ENCODE measurements at places on chromosomes 16 and 17.

DNA sequence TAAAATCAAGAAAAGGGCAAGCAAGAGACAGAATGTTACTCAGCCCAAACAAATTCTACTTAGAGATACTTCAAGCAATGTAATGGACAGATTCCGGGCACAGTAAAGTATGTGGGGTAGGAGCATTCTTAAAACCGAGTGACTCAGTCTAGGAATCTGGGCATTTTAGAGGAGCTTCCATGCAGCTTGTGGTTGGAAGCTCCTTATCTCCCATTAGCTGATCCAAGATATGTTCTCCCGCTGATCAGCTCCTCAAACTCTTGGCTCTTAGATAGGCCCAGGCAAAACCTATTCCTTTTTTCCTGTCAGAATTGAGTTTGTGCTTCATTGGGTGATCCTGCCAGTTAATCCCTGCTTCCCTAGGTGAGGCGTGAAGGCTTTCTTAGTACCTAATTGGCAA is 303.3 kb downstream of the CEP112 start:
- DNase-seq, result no peak

DNA sequence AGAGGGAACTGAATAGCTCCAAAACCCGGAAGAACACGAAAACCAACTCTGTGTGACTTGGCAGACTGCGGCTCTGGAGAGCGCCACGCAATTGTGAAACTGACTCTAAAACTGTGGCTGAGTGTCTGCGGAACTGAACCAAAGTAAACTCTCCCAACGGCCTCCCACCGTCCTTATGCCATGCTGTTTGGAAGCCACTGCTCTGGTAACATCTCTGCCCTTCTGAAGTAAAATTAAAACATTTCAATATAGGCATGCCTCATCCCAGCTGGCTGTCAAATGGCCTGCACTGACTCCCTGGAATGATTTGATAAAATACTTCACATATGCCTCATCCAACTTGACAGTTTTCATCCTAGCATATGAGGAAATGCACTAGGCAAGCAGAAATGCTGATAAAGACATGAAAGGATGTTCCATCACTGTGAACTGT is 70.2 kb downstream of the PARN start:
- DNase-seq, result peak; percentile 55

GRCh38 chr16:19708296-19709205 is 9.5 kb downstream of the KNOP1 start:
- no peak for DNase-seq

DNA sequence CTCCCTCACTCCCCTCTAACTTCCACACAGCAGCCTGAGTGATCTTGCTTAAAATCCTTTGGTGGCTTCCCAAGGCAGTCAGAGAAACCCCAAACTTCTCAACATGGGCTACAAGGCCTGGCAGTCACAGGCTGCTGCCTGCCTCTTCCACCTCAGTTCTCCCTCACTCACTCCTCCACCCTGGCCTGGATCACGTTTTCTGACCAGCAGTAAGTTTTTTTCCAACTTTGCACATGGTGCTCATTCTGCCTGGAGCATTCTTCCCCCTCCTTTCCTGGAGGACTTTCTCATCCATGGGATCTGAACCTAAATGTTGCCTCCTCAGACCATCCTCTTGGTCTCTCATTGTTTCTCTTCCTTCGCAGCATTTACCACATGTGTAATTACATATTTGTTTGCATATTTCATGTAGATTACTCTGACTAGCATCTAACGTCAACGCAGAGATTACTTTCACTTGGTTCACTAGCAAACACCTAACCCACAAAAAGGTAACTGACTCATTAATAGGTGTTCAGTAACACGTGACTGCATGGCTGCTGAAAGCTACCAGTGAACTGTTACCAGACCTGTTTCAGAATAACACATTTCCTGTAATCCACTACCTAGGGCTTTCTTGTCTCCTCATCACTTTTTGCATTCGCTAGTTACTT is 17.1 kb downstream of the GNA13 start:
- no peak for DNase-seq

DNA sequence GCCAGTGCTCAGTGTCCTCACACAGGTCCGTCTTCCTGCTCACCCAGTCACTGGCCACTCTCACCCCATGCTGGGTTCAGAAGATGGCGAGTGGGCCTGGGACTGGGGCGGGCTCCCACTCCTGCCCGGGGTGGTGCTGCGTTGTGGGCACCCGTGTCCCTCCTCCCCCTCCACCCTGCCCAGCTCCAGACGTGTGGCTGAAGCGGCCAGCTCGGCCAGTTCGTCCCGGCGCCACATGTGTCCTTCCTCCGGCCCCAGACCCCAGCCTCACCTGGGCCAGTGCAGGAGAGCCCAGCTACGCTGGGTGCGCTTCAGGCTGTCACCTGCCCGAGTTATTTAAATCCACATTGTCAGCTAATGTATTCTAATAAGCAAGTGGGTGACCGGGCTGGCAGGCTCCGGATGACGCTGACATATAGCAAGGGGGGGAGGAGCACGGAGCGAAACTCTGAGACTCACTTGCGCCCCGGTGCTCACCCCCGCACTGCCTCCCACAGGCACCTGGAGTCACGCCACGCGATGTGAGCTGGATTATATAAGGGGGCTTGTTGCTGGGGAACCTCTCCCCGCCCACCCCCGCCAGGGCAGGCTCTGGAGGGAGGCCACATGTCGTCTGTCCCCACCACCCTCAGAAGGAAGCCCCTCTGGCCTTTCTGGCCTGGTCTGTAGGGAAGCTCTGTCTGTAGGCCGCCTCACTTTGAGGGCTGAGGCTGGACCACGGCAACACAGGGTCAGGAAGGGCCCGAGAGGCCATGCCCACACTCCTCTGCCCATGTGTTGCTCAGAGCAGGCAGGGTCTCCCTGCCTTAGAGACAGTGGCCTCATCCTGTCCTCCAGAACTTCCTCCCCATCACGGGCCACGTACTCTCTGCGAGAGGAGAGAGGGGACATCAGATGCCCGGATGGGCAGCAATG is 7.1 kb upstream of the BAIAP2 start:
- no peak for DNase-seq

DNA sequence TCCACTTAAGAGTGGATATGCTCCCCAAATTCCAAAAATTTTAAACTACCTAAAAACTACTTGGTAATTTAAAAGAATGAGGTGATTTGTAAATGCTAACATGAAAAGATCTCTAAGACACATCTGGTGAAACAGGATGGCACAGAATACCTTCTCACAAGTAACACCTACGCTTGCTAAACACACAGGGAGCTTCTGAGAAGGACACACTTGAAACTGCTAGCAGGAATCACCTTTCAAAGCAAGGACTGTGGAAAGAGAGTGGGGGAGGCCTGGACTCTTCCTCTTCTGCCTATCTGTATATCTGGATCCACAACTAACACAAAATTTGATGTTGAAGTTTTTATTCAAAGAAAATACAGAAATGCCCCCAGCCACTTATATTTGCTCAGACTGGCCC is 52.4 kb downstream of the CYTH1 start:
- DNase-seq, result no peak

- DNase-seq, result no peak
Measured at GRCh38 chr17:52235516-52235915, 77.0 kb upstream of the CA10 start.

- no peak for DNase-seq
Measured at GRCh38 chr17:8117367-8117979, 841 bp downstream of the ALOXE3 start.

GRCh38 chr17:27495460-27495859 is 39.2 kb downstream of the KSR1 start:
- DNase-seq, result no peak

GRCh38 chr16:24700549-24701392 is 28.7 kb upstream of the TNRC6A start:
- DNase-seq, result peak; percentile 98

DNA sequence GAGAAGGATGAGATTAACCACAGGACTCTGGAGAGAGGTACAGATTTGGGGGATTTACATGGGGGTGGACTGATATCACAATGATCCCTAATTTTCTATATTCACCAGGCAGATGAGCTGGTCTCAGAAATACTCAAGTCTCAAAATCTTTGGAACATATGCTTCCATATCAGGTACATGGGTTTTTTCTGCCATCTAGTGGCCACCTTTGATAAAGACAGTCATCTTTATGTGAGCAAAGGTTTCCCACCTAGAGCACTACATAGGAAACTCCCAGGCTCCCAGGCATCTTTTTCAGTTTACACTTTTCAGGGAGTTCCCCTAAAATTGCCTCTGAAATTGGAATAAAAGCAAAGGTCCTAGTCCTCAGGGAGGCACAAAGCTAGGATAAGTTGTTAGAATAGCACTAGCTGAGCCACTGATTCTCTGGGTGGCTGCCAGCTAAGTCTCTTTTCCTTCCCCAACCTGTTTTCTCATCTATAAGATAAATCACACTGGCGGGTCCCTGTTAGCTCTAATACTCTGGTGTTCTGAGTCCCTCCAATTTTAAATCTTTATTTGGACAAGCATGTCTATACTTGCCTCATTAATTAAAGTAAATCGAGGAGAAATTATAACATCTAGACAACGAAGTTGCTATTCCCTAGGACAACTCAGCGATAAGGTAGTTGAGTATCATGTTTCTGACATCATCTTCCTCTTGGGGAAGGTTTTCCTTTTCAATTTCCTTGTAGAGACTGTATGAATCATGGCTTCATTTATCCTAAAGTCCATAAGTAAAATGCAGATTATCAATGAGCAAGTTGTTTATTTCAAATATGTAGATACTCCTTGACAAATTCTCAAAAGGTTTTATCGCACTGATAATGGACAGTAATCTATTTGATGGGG is 19.0 kb upstream of the MON1B start:
- DNase-seq, result peak; percentile 35

DNA sequence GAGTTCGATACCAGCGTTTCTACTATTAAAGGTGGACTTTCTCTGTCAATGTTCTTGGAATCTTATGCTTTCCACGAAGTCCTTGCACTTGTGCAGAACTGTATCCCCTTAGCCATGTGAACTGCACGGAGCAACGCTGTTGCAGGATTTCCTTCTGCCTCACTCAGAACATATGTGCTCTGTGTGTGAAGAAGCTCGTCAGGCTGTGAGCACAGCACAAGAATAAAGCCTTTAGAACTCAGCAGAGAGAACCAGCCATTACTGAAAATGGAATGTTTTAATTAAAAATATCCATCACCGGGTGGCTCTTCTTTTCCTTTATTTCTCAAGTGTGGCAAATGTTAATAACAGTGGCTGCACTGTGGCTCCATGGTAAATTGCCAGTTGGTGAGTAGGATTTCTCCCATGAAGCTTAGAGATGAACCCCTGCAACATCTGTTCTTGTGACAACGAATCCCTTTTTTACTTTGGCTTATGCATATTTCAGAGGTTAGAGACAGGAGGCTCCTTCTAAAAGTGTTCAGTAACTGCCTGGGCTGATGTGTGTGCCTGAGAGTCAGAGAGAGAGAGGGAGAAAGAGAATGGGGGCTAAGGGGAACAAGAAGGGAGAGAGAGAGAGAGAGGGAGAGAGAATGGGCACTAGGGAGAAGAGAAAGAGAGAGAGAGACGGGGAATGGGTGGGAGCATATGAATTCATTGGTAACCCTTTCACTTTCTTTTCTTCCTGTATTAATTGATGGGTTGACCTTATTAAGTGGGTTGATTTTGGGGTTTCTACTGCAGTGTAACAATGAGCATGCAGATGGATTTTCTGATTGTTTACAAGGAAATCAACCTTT is 50.0 kb downstream of the RPTOR start:
- no peak for DNase-seq

GRCh38 chr16:88971371-88972097 is 5.5 kb downstream of the CBFA2T3 start:
- DNase-seq, result no peak

DNA sequence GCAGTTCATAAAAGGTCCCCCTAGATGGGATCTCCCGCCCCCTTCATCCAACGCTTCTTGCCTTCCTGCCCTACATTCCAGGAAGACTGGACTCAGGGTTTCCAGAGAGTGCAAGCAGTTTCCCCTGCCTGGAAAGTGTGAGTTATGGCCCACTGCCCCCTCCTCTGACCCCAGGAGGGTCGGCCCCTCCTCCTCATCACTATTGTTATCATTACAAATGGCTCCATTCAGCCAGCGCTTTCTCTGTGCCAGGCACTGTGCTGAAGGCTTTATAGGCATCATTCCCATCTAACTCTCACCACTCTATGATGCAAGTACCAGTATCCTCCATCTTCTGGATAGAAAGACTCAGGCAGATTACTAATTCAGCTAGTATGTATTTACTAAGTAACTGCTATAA is 90.7 kb downstream of the USP31 start:
- no peak for DNase-seq

Data from stromal cell of bone marrow (primary cell).